ENCODE measurements at places on chromosomes 11 and 22. TPM values are rescaled to one million over a fixed set of nuclear protein-coding genes. Genes with fewer than 3 reads are reported as not detected.

The IL17REL gene
- total RNA-seq = not detected

The FOSL1 gene
- total RNA-seq = 2.0 TPM

The GDPD4 gene
- not detected for total RNA-seq

DNA sequence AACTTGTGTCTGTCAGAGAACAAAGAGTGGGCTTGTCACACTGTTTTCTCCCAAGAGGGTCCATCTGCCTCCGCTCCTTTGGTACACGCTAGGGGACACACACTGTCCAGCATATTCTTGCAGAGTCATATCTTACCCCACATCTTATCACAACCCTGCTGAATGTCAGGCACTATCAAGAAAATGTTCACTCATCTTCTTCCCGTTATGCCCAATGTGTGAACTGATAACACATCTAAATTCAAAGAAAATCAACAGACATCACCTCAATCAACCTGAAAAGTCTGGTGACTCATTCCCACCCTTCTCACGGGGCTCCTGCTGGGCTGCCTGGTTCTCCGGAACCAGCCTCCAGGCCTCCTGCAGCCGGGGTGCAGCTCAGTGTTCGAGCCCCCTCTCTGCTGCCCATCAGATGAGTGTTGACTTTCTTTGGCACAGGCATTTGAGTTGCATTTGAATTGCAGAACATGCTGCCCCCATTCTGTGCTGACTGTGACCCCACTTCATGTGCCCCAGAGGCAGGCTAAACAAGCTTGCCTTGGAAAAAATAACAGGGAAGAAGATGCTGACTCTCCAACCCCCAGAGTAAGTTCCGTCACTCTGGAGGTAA is 19.4 kb downstream of the GRAP2 start:
- no peak for DNase-seq

GRCh38 chr11:122214567-122214966 is 98.6 kb upstream of the BLID start:
- no peak for DNase-seq

- no peak for DNase-seq
Observed at GRCh38 chr11:111665777-111666176, 63.5 kb downstream of the SIK2 start.

DNA sequence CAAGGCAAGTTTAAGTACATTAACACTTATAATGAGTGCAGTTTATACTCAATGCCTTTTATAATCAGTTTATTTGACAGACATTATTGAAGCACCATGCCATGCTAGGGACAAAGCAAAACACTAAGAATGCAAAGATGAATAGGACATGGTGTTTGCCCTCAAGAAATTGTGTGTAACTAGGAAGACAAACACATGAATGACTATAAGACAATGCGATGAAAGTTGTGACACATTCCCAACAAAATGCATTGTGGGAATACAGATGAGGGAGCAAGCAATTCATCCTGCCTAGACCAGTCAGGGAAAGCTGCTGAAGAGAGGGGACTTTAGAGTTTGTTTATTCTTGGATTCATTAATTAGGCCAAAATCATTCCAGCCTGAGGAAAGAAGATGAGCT is 133.8 kb upstream of the TRPC6 start:
- DNase-seq = no peak

DNA sequence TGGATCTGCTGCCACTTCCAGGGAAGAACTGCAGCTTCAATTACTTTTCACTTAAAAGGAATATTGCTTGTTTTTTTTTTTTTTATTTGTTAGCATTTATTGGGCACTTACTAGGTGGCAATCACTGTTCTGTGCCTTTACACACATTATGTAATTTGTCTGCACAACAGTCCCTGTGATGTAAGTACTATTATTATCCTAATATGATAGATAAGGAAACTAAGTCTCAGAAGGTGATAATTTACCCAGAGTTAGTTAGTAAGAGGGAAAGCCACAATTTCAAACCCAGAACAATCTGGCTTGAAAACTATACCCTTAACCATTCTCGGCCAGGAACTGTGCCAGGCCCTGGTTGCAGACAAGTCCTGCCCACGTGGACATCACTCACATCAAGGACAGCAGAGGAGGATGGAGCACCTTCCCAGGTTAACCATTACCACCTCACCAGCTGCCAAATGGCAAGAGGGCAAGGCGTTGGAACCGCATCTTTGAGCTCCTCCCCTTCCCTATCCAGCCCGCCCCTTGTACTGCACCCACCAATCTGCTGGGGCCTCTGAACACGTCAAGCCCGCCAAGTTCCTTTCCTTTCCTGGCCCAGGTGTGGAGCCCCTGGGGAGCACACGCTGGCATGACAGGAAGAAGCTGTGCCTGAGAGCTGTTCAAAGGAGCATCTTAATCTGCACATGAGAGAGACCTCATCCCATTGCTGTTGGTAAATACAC is 78.4 kb downstream of the NAV2 start:
- DNase-seq = no peak

GRCh38 chr11:66035653-66036333 is 9.5 kb upstream of the CATSPER1 start:
- DNase-seq = no peak

- no peak for DNase-seq
Observed at GRCh38 chr11:127590314-127590713, 589.7 kb upstream of the KIRREL3 start.

DNA sequence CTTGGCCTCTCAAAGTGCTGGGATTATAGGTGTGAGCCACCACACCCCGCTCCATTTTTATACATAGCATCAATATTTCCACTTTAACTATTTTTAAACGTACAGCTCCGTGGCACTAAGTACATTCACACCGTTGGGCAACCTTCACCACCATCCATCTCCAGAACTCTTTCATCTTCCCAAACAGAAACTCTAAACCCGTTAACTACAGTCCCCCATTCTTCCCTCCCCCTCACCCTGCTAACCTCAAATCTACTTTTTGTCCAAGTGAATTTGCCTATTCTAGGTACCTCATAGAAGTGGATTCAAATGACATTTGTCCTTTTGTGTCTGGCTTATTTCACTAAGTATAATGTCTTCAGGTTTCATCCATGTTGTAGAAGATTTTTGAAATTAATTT is 3.4 kb downstream of the IGLL1 start:
- no peak for DNase-seq

Data from CD8-positive, alpha-beta T cell (primary cell).